ENCODE measurements at places on chromosomes 7 and 10.

DNA sequence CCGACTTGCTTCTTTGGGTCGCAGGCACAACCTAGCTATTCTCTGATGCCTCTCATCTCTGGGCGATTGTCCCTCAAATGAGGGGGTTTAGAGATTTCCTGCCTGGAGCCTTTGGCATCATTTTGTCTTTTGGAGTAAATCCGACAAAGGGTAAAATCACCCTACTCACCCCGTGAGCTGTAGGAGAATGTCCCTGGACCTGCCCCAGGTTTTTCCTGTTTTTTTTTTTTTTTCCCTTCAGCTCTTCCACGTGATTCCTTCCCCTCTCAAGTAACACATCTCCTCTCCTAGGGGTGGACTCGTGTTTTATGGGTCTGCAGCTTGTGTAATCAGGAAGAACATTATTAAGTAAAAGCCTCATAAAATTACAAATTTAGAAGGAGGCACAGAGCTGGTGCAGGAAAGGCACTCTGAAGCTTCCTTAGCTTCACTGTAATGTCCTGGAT, 128.4 kb upstream of the ZNF746 start:
- peak; percentile 6 for DNase-seq

DNA sequence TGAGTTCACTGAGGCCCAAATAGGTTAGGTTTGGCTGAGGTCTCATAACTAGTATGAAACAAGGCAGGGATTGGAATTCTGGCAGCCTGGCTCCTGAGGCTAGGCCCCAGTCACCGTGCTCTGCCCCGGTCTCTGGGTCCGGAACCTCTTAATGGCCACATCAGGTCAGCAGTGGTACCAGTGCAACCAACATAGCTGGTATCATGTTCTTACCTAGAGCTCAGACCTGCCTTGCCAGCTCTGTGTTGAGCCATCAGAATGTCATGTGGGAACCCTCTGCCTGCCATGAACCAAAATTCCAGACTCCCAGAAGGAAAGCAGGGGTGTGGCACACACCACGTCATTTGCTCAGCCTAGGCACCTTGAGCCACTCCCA, 56.5 kb downstream of the ZNF467 start:
- DNase-seq: no peak

DNA sequence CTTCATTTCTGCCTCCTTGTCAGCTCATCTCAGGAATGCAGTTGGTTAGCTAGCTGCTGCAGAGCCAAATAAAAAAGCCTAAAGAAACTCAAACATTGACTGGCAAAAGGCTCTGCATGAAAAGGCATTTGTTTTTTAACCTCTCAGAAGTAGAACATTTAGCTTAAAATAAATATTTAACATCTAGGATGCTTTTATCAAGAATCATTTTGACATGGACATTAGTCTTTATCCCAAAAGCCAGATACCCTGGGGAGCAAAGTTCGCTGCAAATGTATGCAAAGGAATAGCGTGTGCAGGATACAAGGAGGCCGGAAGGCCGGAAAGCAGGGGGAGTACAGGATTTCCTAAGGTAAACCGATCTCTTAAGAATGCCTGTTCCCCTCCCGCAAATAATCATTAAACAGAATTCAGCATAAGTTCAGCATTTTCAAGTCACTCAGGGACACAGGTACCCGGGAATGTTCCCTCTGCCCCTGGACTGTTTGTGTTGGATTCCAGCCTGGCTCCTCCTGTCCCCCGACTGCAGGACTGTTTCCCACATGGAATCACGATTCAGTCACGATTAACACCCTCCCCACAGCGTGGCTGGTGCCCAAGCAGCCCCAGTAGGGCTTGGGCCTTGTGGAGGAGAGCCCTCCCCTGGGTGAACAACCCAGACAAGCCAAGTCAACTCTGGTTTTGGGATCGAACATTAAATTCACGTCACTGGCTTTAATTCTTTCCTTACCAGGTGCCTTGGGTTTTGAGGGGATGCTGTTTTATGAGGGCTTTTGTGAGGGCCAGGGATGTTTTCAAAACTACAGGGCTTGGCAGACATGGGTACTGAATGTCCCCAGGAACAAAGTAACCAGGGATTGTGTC, 97.8 kb downstream of the HIPK2 start:
- DNase-seq: peak; percentile 35

- peak; percentile 35 for DNase-seq
These were observed 10.0 kb downstream of the DNAJC1 start for GRCh38 chr10:21993360-21994001.

DNA sequence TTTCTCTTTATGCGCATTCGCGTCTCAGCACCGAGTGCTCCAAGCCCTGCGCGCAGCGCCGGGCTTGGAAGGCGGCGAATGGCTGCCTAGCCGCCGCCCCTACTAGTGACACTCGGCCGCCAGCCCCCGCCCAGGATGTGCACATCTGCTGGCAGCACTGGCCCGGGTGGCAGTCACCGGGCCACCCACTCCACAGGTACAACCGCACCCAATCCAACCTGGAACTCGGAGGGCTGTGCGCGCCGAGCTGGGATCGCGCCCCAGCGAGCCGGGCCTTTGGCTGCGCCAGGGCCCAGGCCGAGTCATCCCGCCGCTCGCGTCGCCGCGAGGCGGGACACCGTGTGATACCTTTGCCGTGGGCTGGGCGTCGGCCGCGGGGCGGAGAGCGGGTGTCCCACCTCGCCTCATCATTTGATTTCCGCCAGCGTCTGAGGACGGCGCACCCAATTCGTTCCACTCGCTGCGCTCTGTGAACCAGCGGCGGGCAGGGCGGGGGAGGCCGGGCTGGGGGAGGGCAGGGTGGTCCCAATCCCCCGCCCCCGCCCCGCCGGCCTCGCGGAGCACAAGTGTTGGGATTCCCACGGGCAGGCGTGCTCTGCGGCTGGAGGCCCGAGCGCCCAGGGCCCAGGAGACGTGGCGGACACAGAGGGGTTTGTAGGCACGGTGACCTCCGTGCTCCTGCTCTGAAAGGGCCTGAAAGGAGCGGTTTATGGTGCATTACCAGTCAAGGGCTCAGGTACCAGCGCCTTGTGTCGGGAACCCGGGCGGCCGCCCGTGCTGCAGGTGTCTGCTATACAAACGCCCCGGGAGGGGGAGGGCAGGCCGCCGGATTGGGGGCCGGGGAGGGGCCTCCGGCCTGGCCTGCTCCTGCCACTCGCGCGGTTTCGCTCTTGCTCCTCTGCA, 17.8 kb upstream of the PTF1A start:
- no peak for DNase-seq

- no peak for DNase-seq
These were observed 134.0 kb downstream of the SNX10 start for GRCh38 chr7:26425655-26426054.

- peak; percentile 96 for DNase-seq
These were observed 86.2 kb upstream of the ANLN start for GRCh38 chr7:36303202-36304098.

DNA sequence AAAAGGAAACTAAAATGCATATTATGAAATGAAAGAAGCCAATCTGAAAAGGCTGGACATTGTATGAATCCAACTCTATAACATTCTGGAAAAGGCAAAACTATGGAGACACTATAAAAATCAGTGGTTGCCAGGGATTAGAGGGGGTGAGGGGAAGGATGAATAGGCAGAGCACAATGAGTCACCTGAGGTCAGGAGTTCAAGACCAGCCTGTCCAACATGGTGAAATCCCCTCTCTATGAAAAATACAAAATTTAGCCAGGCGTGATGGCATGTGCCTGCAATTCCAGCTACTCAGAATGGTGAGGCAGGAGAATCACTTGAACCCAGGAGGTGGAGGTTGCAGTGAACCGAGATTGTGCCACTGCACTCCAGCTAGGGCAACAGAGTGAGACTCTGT, 324.8 kb upstream of the PHYHIPL start:
- peak; percentile 54 for DNase-seq

DNA sequence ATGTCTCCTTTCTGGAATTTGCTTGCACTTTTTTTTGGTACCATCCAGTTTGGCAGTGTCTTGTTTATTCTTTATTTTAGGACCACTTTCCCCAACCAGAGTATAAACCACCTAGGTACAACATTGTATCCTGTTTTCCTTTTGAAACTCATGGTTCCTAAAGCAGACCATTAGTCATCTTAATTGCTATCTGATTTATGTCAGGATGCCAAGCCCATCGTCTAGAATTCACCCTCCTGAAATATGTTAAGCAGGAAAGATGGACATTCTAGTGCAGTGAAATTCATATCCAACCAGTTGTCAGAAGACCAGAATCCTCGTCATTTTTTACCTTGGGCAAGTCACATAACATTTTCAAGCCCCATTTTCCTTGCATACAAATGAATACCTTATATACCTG, 223.6 kb upstream of the KMT2E start:
- DNase-seq: no peak

- DNase-seq: no peak
These were observed 557.3 kb upstream of the FOXK1 start for GRCh38 chr7:4124556-4125477.

GRCh38 chr7:47028284-47028683, 553.6 kb downstream of the TNS3 start:
- DNase-seq: no peak

DNA sequence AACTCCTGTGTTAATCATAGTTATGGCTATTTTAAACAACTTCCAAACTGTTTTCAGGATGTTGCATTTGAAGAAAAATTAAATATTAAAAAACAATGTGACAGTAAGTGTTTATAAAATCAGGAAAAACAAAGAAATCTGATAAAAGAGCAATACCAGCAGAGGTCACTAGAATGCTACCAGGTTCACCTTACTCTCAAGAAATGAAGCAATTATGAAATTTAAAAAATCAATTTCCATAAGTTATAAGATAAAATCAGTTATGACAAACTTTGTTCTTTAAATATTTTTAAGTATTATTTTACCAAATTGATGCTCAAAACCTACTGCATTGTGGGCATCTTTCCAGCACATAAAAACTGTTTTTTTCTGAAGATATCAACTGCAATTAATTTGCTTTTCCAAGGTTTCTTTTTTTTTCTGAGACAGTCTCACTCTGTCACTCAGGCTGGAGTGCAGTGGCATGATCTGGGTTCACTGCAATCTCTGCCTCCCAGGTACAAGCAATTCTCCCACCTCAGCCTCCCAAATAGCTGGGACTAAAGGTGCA, 50.7 kb upstream of the RHEB start:
- peak; percentile 27 for DNase-seq

- DNase-seq: peak; percentile 62
These were observed 99.2 kb downstream of the ATXN7L1 start for GRCh38 chr7:105776986-105777910.

- no peak for DNase-seq
These were observed 28.9 kb downstream of the PARP12 start for GRCh38 chr7:140033779-140034363.

- no peak for DNase-seq
These were observed 9.4 kb upstream of the FAM170B start for GRCh38 chr10:49143249-49143648.

- no peak for DNase-seq
These were observed 197.5 kb upstream of the SEMA3D start for GRCh38 chr7:85384392-85384791.

DNA sequence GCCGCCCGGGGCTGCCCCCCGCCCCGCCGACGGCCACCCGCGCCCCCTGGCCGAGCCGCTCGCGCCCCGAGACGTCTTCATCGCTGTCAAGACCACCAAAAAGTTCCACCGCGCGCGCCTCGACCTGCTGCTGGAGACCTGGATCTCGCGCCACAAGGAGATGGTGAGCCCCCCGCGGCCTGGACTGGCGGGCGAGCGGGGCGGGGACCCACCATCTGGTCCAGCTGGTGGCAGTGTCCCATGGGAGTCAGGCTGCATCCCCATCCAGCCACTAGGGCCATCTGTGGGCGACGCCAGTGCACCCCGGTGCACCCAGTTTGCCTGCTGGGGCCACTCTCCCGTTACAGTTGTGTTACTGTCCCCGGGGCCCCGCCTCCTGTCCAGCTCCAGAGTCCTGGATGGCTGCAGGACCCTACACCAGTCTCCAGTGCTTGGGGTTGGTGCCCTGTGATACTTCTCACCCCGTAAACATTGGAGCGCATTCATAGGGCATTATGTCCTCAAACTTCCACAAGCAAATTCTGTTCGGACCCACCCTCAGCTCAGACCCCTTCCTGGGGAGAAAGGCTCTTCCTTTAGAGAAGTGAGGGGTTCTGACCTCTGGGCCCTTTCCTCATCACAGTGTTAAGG, 672 bp downstream of the LFNG start:
- DNase-seq: peak; percentile 59

DNA sequence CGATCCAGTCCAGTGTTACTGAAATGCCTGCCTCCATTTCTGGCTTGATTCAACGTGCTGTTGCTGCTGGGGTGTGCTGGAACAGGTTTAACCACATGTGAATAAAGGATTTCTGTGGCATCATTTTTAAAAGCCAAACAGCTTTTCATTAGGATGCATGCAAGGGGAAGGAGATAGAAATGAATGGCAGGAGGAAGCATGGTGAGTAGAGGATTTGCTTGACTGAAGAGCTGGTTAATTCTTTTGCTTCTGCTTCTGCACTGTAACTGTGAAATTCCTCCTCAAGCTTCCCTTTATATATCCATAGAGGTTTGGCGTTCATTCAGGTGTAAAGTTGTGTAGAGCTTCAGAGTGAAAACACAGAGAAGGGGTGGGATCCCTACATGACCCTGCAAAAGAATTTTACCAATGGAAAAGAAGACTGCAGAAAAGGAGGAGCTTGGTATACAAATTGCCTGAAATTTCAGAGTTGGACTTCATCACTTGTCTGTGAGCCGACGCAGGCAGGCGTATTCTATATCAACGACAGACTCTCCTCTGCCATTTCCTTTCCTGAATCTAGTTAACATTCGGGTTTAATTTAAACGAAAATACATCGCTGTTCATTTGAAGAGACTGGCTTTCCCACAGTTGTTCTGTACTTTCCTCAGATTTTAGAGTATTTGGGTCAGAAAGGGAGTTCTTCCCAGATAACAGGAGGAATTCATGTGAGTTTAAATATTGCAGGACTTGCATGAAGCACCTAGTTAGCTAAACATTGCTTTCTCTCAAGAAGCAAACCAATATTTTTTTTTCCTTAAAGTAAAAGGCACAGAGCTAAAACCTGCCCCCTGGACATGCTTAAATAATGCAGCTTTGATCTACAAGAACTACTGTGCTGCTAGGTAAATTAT, at the start of gene SOSTDC1:
SOSTDC1 (minus strand) TSS at position 270 of the 893 bp plus-strand sequence; CDS start at position 200, 70 bp downstream.
- no peak for DNase-seq

DNA sequence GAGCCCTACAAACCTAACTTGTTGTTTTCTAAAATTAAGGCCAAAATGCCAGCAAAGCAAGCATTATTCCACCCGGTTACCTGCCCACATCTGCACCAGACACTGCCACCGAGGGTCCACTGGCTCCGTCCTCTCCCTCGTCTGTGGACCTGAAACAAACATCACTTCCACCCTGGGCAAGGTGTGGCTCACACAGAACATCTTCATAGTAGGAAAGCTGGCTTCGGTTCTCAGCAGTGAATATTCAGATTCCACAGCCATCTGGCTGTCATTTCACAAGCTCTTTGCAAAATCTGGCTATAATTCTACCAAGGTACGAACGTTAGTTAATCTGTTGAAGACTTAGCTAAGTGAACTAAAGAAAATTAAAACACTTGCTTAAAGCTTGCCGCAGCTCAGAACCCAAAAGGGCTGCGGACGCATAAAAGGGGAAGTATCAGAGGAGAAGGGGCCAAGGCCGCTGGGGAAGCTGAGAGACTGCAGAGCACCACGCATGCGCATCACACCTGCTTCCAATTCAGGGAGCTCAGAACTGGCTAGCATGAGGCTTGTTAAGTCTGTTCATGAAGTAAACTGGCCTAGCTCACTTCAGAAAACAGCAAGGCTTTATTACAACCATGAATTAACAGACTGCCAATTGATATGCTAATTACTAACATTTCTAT, 46.1 kb downstream of the PTPRN2 start:
- DNase-seq: no peak

- DNase-seq: no peak
These were observed 25.4 kb downstream of the AIFM2 start for GRCh38 chr10:70106958-70107791.
